Breast epithelium (tissue), 4 donors: ENCODE measurements at places on chromosomes 12 and 14.

GRCh38 chr14:99289394-99290189 lies 17.6 kb upstream of the BCL11B start:
- no peak for DNase-seq

DNA sequence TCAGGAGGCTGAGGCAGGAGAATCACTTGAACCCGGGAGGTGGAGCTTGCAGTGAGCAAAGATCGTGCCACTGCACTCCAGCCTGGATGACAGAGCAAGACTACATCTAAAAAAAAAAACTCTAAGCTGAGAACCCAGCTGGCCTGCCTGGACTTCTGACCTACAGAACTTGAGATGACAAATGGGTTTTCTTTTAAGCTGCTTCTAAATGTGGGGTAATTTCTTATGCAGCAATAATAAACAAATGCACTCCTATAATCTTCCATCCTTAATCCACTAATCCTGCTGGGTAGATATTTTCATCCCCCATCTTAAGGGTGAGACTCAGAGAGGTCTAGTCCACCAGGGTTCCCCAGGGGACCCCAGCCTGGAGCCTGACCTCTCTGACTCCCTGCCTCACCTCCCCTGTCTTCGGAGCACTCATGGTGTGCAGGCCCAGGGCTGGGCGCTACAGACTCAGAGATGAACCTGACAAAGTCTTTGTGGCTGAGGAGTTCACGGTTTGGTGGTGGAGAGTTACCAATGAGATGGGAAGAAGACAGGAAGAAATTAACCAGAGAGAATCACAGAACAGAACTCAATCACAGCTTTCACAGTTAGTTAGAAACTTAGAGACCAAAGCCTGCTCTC lies 39.7 kb upstream of the BDKRB2 start:
- DNase-seq = no peak

DNA sequence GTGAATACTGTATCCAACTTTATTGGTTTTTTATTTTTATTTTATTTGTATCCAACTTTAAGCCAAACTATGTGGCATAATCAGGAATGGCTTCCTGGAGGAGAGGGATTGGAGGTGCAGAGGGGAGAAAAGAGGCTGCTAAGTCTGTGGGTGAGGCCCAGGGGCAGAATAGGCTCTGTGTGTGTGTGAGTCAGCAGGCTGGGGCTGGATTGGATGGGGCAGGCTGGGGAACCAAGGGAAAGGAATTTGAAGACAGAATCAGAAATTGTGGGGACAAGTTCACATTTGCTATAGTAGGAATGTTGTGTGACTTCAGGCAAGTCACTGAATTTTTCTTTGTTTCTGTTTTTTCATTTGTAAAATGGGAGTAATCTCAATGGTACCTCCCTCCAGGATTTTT lies 12.8 kb upstream of the RILPL1 start:
- DNase-seq = no peak

DNA sequence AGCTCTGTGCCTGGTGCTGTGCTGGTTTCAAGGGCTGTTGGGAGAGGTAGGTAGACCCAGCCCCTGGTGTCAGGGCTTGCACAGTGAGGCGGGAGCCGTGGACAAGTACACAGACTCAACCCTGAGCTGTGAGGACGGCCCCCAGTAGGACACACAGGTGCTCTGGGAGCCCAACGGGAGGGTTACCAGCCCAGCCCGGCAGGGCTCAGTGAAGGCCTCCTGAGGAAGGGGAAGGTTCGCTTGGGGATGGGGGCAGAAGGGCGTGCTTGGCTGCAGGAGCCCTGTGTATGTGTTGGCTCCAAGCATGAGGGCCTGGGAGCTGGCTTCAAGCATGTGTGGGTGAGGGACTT lies 58.9 kb downstream of the SLC25A47 start:
- DNase-seq = no peak

DNA sequence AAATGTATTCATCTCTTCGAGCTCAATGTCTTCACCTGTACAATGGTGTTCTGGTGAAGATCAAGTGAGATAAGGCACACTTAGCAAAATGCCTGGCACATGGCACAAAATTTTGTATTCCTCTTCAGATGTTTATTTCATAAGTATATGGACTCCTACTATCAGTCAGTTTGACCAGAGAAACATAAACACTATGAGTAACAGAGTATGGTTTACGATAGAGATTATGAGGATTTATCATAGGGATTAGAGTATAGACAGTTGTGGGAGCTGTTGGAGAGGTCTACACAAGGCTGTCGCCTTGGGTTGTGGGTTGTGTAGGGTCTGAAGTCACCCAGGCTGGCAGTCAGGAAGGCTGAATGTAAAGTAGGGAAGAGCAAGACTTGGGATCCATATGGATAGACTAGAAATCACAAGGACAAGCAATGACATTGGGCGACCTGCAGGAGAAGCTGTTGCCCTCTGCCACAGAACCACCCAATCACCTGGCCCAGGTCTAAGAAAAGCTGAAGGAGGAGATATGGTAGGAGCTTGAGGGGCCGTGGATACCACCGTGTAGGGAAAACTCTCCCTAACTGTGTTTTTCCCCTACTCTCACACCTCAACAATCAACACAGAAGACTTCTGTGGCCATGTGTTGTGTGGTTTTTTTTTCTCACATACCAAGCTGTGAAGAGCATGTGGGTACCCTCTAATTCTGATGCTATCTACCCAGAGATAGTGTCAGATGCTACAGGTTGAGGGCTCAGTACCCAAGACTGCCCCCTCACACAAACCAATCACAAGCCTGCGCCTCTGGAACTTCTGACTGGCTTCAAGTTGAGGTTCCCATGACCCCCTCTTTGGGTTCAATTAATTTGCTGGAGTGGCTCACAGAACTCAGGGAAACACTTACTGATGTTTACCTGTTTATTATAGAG lies 27.2 kb upstream of the RESF1 start:
- DNase-seq = no peak

DNA sequence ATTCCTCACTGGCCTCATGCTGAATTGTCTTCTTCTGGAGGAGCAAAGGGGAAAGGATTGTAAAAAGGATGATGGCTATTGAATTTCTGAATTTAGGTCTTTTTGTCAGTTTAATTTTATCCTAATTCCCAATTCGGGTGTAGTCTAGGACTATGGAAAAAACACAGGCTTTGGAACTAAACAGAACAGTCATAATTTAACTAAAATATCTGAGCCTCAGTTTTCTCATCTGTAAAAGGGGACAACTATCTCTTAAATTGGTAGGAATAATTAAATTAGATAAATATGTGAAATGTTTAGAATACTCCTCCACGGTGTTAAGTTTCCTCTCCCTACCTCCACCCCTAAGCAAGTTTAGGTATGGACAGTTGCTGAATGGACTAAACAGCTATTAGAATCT lies 3.2 kb upstream of the SP1 start:
- DNase-seq = no peak

DNA sequence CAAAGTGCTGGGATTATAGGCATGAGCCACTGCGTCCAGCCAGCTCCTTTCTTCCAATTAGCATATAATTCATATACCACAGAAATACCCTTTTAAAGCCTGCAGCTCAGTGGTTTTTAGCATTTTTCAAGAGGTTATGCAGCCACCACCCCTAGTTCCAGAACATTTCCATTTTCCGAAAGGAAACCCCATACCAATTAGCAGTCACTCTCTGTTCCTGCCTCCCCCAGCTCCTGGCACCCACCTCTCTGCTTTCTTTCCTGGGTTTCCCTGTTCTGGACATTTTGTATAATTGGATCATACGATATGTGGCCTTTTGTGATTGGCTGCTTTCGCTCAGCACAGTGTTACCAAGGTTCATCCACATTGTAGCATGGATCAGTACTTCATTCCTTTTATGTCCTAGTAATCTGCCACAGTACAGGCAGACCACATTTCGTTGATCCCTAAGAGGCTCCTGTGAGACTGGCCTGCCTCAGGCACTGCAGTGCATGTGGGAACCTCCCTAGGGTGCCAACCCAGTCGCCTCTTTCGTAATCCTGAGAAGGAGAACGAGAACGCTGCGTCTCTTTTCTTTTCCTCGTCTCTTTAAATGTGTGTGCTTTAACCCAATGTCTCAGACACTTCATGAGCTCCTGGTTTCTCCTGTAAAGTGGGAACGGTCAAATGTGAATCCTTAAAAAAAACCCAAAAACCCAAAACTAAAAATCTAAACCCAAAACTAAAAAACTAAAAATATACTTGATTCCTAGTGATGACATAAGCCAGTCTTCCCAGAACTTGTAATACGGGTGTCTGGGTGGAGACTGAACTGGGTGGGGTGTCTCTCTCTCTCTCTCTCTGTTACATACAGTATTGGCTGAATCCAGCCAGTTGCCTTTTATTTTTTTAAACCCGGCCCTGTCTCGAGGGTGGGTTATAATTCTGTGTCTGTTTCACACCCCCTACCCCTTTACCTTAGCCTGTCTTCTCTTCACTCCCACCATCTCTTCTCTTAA lies 14.7 kb downstream of the AACS start:
- peak; percentile 38 for DNase-seq

DNA sequence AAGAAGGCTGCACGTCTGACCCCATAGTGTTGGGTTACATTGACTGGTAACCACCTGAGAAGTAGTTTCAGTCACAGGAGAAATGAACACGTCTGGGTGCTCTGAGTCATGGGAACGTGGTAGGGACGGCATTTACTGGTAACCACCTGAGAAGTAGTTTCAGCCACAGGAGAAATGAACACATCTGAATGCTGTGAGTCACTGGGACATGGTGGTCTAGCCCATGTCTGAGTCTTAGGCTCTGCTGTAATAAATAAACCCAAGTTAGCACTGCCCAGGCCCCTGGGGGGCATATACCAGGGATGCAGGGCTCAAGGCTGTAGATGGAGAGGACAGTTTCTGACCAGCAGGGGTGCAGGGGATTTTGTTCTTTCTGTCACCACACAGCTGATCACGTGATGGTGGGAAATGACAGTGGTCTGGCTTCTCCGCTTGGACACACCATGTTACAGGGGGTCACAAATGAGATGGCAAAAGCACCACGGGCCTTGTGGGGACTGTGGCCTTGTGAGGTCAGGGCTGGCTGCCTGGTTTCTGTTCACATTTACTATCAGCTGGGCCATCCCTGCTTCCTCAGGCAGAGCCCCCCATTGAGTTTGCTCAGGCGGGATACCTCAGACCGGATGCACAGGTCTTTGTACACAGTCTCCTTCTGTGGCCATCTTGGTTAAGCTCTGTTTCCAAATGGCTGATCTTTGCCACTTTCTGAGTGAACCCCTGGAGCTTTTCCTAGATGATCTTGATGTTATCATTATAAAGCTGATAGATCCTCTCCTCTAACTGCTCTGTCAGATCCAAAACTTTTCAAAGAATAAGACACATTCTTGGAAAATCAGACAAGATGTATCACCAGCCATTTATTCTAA lies 9.8 kb upstream of the C12orf42 start:
- DNase-seq = no peak

DNA sequence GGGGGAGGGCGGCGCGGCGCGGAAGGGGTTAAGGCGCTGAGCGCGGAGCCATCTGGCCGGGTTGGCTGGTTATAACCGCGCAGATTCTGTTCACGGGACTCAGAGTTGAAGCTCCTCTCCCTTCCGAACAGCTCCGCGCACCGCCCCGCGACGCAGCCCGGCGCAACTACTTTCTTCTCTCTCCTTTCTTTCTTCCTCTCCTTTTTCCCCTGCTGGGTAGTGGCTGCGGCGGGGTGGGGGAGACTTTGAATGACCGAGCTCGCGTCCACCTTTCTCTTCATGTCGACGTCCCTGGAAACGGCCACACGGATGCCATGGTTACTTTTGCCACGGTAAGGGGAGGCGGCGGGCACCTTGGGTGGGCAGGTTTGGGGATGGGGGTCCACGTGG lies at the start of gene NTF3:
Gene NTF3 (plus strand): TSS at position 98 of the 390 bp plus-strand sequence. CDS start 217 bp downstream, at position 315.
- no peak for DNase-seq

DNA sequence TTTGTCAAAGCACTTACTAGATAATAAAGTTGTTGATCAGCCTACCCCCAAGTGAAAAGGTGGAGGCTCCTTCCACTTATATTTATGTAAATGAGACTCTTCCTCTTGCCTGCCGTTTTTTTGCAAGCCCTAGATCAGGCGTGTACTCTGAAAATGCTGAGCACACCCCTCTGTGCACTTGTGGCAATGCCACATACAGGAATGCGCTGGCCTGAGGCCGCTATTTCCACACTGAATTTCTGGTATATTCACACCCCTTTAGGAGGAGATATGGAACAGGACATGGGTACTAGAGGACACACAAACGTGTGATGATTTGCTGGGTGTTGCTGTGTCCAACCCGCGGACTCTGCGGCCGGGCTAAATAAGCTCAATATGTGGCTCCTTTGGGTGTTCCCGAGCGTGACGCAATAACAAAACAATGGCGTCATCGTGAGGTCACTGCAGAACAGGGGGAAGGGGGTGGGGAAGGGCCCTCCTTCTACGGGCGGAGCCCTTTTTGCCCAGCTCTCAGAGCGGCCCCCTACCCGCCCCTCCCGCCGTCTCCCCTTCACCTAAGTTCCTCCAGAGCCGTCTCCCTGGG lies 554 bp upstream of the TSPAN31 start:
- peak; percentile 66 for DNase-seq

GRCh38 chr12:52087961-52088820 lies 8.7 kb downstream of the SMIM41 start:
- no peak for DNase-seq

DNA sequence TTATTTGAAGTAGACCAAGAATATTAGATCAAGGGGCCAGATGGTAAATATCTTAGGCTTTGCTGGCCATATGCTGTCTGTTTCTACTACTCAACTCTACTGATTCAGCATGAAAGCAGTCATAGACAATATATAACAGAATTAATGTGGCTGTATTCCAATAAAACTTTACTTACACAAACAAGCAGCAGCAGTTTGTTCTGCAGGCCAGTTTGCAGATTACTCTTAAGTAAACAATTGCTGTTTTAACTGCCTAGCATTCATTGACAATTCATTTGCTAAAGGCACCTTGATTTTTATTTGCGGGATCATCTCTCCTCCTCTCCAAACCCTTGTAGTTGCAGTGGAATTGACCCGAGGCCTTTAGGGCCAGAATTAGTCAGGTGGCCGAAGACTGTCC lies 94.1 kb upstream of the GARIN6 start:
- no peak for DNase-seq

GRCh38 chr12:94282675-94283074 lies 134.3 kb downstream of the PLXNC1 start:
- DNase-seq = no peak

GRCh38 chr14:26928019-26928418 lies 330.2 kb upstream of the NOVA1 start:
- DNase-seq = no peak

- DNase-seq = no peak
These were observed 6.6 kb downstream of the ZNF219 start for GRCh38 chr14:21091821-21092272.

DNA sequence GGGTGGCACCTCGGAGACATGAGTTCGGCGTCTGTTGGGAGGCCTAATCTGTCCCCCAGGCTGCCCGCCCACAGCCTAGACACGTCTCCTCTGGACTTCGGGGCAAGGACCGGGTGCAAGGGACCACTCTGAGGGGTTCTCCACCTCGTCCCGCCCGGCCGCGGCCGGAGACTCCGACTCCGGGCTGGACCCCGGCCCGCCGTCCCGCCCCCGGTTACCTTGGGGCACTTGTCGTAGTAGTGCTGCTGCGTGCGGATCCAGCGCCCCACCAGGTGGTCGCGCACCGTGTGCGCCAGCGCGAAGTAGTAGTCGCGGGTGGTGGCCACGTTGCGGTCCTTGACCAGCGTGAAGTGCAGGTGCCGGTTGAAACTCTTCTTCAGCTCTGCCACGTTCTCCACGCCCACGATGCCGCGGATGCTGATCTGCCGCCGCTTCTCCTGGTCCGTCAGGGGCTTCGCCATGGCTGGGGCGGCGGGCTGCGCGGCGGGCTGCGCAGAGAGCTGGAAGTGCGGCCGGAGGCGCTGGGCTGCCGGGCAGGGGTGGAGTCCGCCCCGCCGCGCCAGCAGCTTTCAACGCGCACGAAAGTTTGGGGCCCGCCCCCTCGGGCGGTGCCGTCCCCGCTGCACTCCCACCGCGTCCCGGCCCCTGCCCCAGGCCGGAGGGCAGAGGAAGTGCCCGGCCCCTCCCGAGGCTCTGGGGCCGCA lies at the start of gene PYGL:
Gene PYGL (minus strand): TSS at position 541 of the 704 bp plus-strand sequence. CDS start 80 bp downstream, at position 461.
- DNase-seq = no peak

GRCh38 chr12:124397807-124398577 lies 103.1 kb downstream of the RFLNA start:
- no peak for DNase-seq
